ENCODE measurements at places on chromosomes 5 and 9. TPM values are rescaled to one million over a fixed set of nuclear protein-coding genes. Genes with fewer than 3 reads are reported as not detected.

- H3K36me3 ChIP-seq, result no peaks in the 10 kb centered on the region
- no peak overlapping the region for H3K27ac ChIP-seq
- H3K4me1 ChIP-seq, result peaks cover 10% of the 10 kb centered on the region
Observed at GRCh38 chr5:61820836-61821235, 485.2 kb upstream of the KIF2A start.

The IRX2 gene
- total RNA-seq, result not detected

The LEAP2 gene
- total RNA-seq, result 0.92 TPM

The IFNE gene
- total RNA-seq, result 2.9 TPM

Data from stomach (tissue), 19 donors.